Tibial nerve (tissue), 4 donors: ENCODE measurements at places on chromosomes 3 and 15. TPM values are rescaled to one million over a fixed set of nuclear protein-coding genes. Genes with fewer than 3 reads are reported as not detected.
A peak's percentile ranks its signal among the peaks of the same experiment; 100 is the strongest.

Gene CLDND1
- total RNA-seq = 106 TPM

GRCh38 chr3:47323431-47324277 is 40.9 kb downstream of the KLHL18 start:
- DNase-seq = no peak
- no peak overlapping the region for H3K4me3 ChIP-seq
- H3K4me1 ChIP-seq = no peaks in the 10 kb centered on the region
- no peaks in the 10 kb centered on the region for H3K27me3 ChIP-seq
- H3K27ac ChIP-seq = no peak overlapping the region

GRCh38 chr15:51104512-51104911 is 9.8 kb upstream of the TNFAIP8L3 start:
- H3K4me3 ChIP-seq = no peak overlapping the region
- no peaks in the 10 kb centered on the region for H3K36me3 ChIP-seq
- no peaks in the 10 kb centered on the region for H3K27me3 ChIP-seq
- H3K27ac ChIP-seq = no peak overlapping the region
- no peaks in the 10 kb centered on the region for H3K4me1 ChIP-seq
- DNase-seq = peak; percentile 33

DNA sequence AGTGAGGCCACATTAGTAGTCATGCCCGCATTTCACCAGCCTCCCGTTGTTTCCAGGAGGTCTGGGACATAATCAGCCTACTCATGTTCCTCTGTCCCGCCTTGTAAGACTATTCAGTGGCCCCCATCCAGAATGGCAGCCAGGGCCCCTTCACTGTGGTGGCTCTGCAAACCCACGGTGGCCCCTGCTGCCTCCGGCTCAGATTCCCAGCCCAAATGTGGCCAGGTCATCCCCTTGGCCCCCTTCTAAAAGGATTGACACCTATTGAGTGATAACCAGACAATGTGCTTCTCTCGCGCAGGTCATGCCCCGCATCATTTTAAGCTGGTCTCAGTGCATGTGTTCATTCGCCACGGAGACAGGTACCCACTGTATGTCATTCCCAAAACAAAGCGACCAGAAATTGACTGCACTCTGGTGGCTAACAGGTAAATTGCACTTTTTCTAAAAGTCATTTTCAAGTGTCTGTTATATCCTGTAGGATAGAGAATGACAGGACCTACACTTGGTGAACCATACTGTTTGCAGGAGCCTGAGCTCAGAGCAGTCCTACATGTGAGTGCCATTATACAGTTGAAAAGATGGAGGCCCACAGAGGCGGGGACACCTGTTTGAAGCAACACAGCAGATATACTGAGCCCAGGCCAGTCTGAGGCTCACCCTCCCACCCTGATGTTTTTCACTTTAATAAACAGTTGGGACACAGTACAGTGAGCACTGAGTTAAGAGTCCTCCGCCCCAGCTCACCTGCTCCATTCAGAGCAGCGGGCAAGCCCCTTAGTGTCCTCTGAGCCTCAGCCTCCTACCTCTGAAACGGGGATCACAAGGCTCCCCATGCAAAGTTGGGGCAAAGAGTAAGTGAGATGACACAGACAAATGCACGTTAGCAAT is 47.7 kb downstream of the PXYLP1 start:
- peaks cover 14% of the 10 kb centered on the region for H3K4me1 ChIP-seq
- H3K4me3 ChIP-seq = no peak overlapping the region
- H3K27me3 ChIP-seq = no peaks in the 10 kb centered on the region
- H3K36me3 ChIP-seq = no peaks in the 10 kb centered on the region
- no peak for DNase-seq

- H3K36me3 ChIP-seq = no peaks in the 10 kb centered on the region
- H3K27ac ChIP-seq = no peak overlapping the region
- no peak overlapping the region for H3K4me3 ChIP-seq
- peaks cover 11% of the 10 kb centered on the region for H3K4me1 ChIP-seq
These were observed 291.0 kb downstream of the PLOD2 start for GRCh38 chr3:145869958-145870357.

- no peaks in the 10 kb centered on the region for H3K4me1 ChIP-seq
- no peaks in the 10 kb centered on the region for H3K27me3 ChIP-seq
- H3K4me3 ChIP-seq = no peak overlapping the region
- no peak for DNase-seq
- H3K36me3 ChIP-seq = no peaks in the 10 kb centered on the region
These were observed 120.8 kb upstream of the MCTP2 start for GRCh38 chr15:94110476-94111130.

DNA sequence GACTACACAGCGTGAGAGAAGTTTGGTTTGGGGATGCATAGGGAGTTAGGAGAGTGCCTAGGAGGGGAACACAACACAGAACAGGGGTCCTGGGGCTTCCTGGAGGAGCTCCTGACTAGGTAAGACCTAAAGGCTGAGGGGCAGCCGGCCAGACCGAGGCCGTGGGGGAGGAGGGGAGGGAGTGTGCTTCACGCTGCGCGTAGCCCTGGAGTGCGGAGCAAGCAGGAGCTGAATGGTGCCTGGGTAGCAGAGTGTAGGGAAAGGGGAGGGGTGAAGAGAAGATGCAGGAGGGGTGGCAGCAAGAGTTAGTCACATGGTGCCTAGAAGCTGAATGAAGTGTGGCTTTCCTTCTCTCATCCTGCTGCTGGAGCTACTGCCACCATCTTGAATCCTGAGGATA is 32.4 kb upstream of the HHATL start:
- DNase-seq = no peak
- H3K27me3 ChIP-seq = no peaks in the 10 kb centered on the region
- H3K36me3 ChIP-seq = no peaks in the 10 kb centered on the region
- H3K4me3 ChIP-seq = no peak overlapping the region
- peak overlapping the region; percentile 86 for H3K27ac ChIP-seq

- DNase-seq = no peak
- H3K4me1 ChIP-seq = no peaks in the 10 kb centered on the region
- H3K36me3 ChIP-seq = no peaks in the 10 kb centered on the region
- no peak overlapping the region for H3K27ac ChIP-seq
These were observed 45.8 kb upstream of the ARRDC4 start for GRCh38 chr15:97914711-97915110.

DNA sequence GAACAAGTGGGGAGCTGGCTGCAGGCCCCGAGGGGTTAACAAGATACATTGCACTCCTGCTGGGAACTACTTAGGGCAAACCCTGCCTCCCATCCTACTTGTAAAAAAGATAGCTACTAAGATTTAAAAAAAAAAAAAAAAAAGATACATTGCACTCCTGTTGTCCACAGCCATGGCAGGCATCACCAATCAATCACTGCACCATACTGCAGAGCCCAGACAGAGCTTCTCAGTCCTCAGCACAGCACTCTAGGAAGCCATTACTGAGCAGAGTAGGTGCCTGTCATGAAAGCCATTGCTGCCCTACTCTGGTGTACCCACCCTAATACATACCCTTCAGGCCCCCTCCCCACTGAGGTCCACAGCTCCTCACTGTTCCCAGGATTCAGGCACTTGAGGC is 64.8 kb downstream of the RASGRF1 start:
- no peak overlapping the region for H3K27ac ChIP-seq
- no peak overlapping the region for H3K4me3 ChIP-seq
- DNase-seq = no peak

- DNase-seq = peak; percentile 26
- H3K27me3 ChIP-seq = no peaks in the 10 kb centered on the region
These were observed 28.8 kb upstream of the UBL7 start for GRCh38 chr15:74489518-74490338.

GRCh38 chr15:29550834-29551465 is 271.3 kb downstream of the TJP1 start:
- H3K4me1 ChIP-seq = no peaks in the 10 kb centered on the region
- no peak overlapping the region for H3K27ac ChIP-seq
- no peaks in the 10 kb centered on the region for H3K36me3 ChIP-seq
- DNase-seq = no peak
- H3K27me3 ChIP-seq = no peaks in the 10 kb centered on the region

GRCh38 chr3:123314359-123315270 is 112.9 kb downstream of the SEC22A start:
- H3K4me1 ChIP-seq = no peaks in the 10 kb centered on the region
- H3K4me3 ChIP-seq = no peak overlapping the region
- H3K27ac ChIP-seq = no peak overlapping the region
- H3K36me3 ChIP-seq = no peaks in the 10 kb centered on the region

GRCh38 chr3:119703820-119704531 is 1.2 kb downstream of the CFAP91 start:
- H3K27ac ChIP-seq = peak overlapping the region; percentile 87
- H3K27me3 ChIP-seq = no peaks in the 10 kb centered on the region
- no peaks in the 10 kb centered on the region for H3K4me1 ChIP-seq
- peak overlapping the region; percentile 61 for H3K4me3 ChIP-seq
- H3K36me3 ChIP-seq = no peaks in the 10 kb centered on the region
- DNase-seq = no peak

GRCh38 chr3:38148311-38148882 is 9.9 kb downstream of the MYD88 start:
- no peak overlapping the region for H3K4me3 ChIP-seq
- H3K4me1 ChIP-seq = no peaks in the 10 kb centered on the region
- no peak for DNase-seq
- H3K36me3 ChIP-seq = no peaks in the 10 kb centered on the region
- no peaks in the 10 kb centered on the region for H3K27me3 ChIP-seq

DNA sequence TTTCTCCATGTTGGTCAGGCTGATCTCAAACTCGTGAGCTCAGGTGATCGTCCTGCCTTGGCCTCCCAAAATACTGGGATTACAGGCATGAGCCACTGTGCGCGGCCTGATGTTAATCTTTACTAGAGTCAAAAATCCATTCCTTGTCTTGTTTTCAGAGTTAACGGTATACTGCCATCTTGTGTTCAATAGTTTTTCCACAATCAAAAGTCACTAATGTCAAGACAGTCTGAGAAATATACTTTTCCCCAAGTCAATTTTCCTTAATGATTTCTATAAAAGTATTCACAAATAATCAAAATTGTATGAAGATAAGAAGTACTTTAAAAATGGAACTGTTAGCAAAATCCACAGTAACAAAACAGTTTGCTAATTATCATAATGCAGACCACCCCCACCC is 8.5 kb downstream of the CRBN start:
- no peak for DNase-seq
- H3K4me1 ChIP-seq = peaks cover 31% of the 10 kb centered on the region
- H3K4me3 ChIP-seq = no peak overlapping the region
- no peaks in the 10 kb centered on the region for H3K27me3 ChIP-seq
- peaks cover 89% of the 10 kb centered on the region for H3K36me3 ChIP-seq
- no peak overlapping the region for H3K27ac ChIP-seq

Gene DLL4
- total RNA-seq = 6.1 TPM

GRCh38 chr15:52006702-52007340 is 12.2 kb upstream of the MAPK6 start:
- no peak overlapping the region for H3K27ac ChIP-seq
- peaks cover 4% of the 10 kb centered on the region for H3K4me1 ChIP-seq
- H3K27me3 ChIP-seq = no peaks in the 10 kb centered on the region
- no peak overlapping the region for H3K4me3 ChIP-seq
- DNase-seq = no peak

GRCh38 chr15:29799859-29800258 is 22.4 kb downstream of the TJP1 start:
- no peaks in the 10 kb centered on the region for H3K27me3 ChIP-seq
- no peak overlapping the region for H3K4me3 ChIP-seq
- H3K27ac ChIP-seq = peak overlapping the region; percentile 30
- peaks cover 24% of the 10 kb centered on the region for H3K36me3 ChIP-seq
- DNase-seq = no peak
- H3K4me1 ChIP-seq = peaks cover 2% of the 10 kb centered on the region

Gene PAK6
- total RNA-seq = 2.0 TPM

GRCh38 chr3:60178931-60179653 is 1072.2 kb downstream of the FHIT start:
- H3K36me3 ChIP-seq = no peaks in the 10 kb centered on the region
- no peaks in the 10 kb centered on the region for H3K27me3 ChIP-seq
- DNase-seq = no peak

GRCh38 chr3:169236662-169237186 is 426.8 kb downstream of the MECOM start:
- H3K27ac ChIP-seq = no peak overlapping the region
- H3K27me3 ChIP-seq = no peaks in the 10 kb centered on the region
- DNase-seq = no peak
- H3K4me1 ChIP-seq = peaks cover 3% of the 10 kb centered on the region
- no peaks in the 10 kb centered on the region for H3K36me3 ChIP-seq

Gene HMCES
- total RNA-seq = 18.2 TPM

DNA sequence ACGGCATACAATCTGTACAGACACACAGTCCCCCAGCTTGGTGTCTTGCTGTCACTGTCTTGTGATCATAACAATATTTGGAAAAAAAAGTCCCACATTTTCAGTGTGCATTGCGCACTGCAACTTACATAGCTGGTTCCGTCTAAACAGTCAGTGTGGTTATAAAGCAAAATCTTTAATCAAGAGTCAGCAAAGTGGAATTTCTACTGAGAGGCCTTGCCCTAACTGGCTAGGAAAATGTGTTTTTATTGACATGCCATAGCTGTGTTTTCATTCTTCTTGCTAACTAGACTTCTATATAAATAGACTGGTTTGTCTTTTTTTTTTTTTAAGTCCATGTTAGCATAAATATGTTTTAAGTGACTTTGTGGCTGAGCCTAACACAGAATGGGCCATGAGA is 174.8 kb downstream of the POLR2M start:
- no peak overlapping the region for H3K27ac ChIP-seq
- no peak for DNase-seq

Gene KCNH8
- total RNA-seq = 0.22 TPM

DNA sequence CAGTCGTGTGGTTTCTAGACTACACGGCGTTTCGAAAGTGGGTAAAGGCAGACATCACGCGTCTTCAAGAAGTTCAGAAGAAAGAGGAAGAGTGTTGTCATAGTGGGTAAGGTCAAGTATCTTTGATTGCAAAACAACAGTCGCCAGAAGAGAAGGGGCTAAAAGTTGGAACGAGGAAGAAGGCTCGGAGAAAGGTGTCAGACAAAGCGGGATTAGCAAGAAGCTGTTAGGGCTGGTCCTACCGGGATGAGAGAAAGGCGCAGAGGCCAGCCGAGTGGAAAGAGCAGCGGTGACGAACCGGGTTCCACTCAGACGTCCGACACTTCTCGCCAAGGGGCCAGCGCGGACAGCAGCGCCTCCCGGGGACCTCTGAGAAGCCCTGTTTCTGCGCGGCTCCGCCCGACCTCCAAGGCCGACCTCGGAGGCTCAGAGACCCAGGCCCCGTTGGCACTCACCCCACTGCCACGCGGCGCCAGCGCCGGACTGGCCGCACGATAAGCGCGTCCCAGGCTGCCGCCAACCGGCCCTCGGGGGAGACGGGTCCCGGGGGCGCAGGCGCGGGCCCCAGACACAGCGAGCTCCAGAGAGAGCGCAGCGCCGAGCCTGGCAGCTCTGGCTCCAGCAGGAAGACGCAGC is 436 bp downstream of the ADPGK start:
- no peaks in the 10 kb centered on the region for H3K27me3 ChIP-seq
- peak overlapping the region; percentile 77 for H3K4me3 ChIP-seq
- H3K36me3 ChIP-seq = no peaks in the 10 kb centered on the region
